ENCODE measurements at places on chromosomes 7 and 10. TPM values are rescaled to one million over a fixed set of nuclear protein-coding genes. Genes with fewer than 3 reads are reported as not detected.

The GRM3 gene
- not detected for total RNA-seq

GRCh38 chr7:140261105-140261486 lies 84.3 kb upstream of the KDM7A start:
- DNase-seq: no peak

DNA sequence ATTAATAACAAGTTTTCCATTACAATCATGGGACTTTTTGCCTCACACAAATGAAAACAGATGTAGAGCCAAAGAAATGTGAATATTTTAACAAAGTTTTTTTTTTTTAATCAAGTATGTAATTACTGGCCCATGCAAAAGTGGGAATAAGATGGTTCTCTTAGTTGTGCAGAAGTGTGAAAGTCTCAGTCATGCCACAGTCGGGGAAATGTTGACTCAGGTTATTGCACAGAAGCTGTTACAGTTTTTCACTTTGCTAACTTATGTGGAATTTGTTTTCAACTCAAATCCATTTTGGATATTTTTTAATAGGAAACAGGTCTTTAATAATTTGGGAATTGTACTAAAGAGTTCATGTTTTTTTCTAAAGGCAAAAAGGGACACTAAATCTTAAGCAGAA lies 44.0 kb upstream of the CAV2 start:
- DNase-seq: no peak

- DNase-seq: no peak
These were observed 239.0 kb downstream of the REEP3 start for GRCh38 chr10:63760034-63760707.

DNA sequence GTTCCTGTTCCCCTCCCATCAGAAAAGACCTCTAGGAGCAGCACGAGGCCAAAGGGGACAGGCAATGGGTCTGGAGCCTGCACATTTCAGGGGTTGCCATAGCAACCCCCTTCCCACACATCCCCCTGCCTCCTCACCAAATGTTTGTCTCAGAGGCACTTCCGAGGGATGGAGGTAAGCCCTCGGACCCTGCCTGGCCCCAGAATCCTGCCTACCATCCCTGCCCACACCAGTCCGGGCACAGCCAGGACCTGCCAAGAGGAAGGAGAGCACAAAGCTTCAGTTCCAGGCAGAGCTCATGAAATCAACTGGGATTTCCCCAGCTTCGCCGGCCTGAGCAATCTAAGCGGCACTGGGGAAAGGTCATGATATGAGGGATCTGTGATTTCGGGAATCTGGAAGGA lies 175.0 kb upstream of the PLXNA4 start:
- DNase-seq: no peak

The CRYGN gene
- total RNA-seq: not detected

GRCh38 chr10:14761372-14761771 lies 13.3 kb downstream of the FAM107B start:
- DNase-seq: no peak

DNA sequence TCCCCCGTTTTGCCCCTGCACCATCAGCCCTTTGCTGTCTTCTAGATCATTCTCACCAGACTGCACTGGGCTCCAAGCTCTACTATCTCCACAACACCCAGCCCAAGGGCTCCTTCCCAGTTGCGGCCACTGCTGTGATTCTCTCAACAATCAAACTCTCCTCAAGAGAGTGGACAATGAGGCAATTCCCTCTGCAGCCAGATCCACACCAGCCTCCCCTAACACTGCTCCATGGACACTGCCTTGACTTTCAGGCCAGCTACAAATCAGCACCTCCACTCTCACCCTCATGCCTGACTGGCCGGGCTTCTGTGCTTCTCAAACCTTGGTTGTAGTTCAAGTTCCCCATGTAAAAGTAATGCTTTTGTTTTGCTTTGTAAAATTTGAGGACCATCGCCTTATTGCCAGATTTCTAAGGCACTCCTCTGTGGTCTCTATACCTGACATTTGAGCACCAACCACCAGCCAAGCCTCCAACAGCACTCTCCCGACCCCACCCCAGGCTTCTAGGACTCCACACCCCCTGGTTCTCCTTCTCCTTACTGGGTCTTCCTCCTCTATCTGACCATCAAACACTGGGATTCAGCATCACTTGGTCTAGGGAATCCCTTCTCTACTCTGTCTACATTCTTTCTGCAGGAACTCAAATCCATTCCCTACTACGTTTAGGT lies 45.4 kb downstream of the PPIF start:
- no peak for DNase-seq

The DNAJC12 gene
- 5.5 TPM for total RNA-seq

GRCh38 chr7:89002981-89003956 lies 207.7 kb upstream of the TEX47 start:
- no peak for DNase-seq

GRCh38 chr10:58178811-58179210 lies 88.9 kb downstream of the IPMK start:
- no peak for DNase-seq

The CALHM3 gene
- not detected for total RNA-seq

GRCh38 chr7:150946421-150947240 lies 31.5 kb downstream of the KCNH2 start:
- DNase-seq: no peak

- DNase-seq: no peak
These were observed 1329.0 kb upstream of the CELF2 start for GRCh38 chr10:9688711-9689110.

DNA sequence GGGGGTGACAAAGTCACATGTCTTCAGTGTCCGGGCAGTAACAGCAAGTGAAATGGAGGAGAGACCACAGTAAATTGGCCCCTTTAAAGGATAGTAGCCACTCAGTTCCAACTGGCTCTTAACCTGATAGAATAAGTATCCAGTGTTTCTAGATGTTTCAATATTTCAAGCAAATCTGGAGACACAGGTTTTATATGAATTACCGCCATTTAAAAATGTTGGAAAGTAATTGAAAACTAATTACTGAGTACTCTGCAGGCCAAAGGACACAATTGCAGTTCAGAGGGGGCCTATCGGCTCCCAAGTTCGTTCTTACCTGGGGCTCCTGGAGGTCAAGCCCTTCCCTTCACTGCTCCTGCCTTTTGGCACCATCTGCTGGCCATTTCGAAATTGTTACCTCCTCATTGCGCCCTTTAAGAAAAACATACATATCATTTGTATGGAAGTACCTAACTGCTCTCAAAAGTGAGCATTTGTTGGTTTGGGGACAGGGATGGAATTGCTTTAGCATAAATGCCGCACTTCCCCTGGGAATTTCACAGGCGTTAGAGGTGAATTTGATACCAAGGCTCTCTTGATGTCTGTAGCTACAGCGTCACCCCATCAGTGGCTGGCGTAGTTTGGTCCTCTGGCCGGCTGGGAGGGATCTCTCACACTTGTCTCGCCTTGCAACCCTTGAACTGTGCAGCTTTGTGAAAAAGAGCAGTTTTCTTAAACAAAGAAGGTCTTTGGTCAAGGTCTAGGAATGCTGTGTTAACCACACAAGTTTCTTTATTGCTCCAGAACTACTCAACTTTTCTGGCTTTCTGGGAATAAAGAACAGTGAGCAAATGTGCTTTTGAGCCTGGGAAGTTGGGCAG lies 220.0 kb downstream of the ARHGAP21 start:
- peak; percentile 61 for DNase-seq

GRCh38 chr7:23893176-23893941 lies 183.3 kb downstream of the STK31 start:
- no peak for DNase-seq

GRCh38 chr10:97372233-97372875 lies 28.8 kb downstream of the RRP12 start:
- no peak for DNase-seq

DNA sequence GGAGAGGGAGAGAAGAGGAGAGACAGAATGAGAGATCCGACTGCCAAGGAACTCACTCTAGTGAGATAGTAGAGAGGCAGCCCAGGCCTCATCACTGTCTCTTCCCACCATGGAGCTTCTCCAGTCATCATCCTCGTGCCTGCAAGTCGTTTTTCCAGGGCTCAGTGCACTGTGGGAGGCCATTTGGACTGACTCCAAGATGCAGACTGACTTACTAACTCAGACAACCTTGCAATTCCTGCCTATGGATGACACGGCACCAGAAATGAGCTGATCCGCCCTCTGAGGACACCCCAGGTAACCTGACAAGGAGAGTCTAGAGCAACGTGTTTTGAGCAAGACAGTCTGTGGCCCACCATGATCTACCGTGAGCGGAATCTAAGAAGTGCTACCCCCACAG lies 154.9 kb downstream of the GLI3 start:
- peak; percentile 66 for DNase-seq

- no peak for DNase-seq
These were observed 167.9 kb downstream of the DIP2C start for GRCh38 chr10:521261-522250.

The MMRN2 gene
- total RNA-seq: 4.8 TPM

GRCh38 chr10:120802935-120803334 lies 48.2 kb upstream of the WDR11 start:
- no peak for DNase-seq

The TRAPPC14 gene
- 2.2 TPM for total RNA-seq

DNA sequence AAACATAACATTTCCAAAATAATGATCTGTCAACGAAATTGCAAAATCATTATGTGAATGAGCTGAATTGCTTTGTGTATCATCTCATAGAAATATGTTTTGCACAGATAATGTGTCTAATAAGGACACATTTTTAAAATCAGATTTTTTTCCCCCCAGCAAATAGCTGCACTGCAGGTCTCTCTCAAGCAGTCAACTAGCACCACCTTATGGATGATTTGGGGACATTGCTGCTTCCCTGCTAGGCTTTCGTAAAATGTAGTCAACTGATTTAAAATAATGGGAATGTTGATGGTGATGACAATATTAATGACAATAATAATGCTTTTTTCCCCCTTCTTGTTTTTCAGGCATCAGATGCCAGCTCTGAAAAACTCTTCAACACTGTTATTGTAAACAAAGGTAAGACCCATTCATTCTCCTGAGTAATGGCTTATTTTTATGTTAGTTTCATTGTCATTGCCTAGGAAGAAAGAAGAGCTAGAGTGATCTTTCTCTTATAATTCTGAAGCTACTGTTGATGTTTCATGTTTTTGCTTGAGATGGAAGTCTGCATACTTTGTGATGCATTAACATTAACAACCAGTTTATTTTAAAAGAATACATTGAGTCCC lies 433.6 kb upstream of the GALNT17 start:
- DNase-seq: peak; percentile 28

DNA sequence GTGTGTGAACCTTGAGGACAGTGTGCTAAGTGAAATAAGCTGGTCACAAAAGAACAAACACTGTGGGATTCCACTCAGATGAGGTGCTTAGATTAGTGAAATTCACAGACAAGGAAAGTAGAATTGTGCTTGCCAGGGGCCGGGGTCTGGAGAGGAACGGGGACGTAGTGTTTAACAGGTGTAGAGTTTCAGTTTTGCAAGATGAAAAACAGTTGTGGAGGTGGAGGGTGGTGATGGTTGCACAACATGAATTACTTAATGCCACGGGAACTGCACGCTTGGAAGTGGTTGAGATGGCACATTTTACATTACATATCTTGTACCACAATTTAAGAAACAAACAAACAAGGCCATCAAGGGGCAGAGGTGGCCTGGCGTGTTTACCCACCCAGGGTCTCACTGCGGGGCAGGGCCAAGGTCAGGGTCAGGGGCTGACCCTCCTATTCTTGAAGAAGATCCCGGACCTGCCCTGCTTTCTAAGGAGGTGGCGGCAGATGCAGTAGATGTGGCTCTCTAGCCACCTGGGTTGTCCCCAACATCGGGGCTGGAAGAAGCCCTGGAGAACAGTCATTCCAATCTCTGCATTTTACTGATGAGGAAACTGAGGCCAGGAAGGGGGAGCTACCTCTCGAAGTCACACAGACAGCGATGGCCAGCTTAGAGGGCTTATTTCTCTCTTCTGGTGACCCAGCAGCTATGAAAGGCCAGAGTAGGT lies 91.5 kb upstream of the LRRC4 start:
- DNase-seq: no peak

GRCh38 chr10:114779803-114780576 lies 41.6 kb upstream of the FHIP2A start:
- peak; percentile 90 for DNase-seq
